ENCODE measurements at places on chromosomes 5 and 9.

DNA sequence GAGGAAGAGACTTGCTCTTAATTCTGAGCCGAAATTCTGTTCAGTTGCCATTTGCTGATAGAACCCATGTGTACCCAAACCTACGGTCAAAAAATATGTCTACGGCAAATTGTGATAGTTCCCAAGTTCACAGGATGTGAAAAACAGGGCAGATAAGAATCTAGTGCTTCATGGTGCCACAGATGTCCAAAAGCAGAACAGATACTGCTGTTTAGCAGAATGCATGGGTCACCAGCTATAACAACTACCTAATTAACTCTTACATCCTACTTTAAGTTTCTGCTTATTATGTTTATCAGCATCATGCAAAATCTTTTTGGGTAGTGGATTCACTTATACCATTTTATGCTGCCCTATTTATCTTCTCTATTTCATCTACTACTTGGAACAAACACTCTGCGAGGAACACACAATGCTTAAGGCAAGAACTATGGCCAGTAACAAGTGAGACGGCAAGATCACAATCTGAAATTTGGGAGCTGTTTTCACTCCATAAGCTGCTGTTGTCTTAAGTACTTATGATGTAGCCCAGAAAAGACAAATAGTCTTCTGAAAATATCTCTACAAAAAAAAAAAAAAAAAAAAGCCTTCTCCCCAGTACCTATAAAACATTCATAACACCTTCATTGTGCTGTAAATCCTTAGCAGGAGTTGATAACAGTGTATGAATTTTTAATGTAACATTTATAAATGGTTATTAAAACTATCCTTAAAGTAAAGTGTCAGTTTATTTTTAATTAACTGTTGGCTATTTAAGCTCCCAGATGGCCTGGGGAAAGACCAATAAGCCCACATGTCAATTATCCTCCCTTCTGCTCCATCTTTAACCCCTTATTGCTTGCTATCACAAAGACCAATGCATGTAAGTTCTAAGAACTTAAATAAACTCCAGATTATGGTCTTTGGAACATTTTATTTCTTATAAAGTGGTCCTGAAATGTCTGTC lies 232.3 kb downstream of the TLR4 start:
- DNase-seq, result no peak

GRCh38 chr5:133467335-133467779 lies 145.0 kb downstream of the FSTL4 start:
- DNase-seq, result peak; percentile 59

- no peak for DNase-seq
These were observed 13.6 kb upstream of the CAST start for GRCh38 chr5:96648593-96648992.

DNA sequence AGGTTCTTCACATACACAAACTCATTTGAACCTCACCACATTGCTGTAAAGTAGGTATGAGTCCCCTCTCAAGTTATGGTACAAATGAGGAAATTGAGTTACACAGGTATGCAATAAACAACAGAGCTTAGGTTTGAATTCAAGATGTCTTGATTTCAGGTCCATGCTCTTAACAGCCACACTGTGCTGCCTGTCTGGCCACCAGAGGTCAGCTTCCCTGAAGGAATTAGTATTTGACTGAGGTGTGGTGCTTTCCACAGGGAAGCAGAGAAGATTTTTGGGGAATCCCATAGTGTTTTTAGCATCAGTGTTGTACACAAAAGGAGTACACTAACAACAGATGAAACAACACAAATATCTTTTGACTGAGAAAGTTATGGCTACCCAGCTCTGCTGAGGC lies 94.4 kb upstream of the ITGA1 start:
- peak; percentile 23 for DNase-seq

- DNase-seq, result no peak
These were observed 118.4 kb upstream of the PRSS3 start for GRCh38 chr9:33676746-33677505.

DNA sequence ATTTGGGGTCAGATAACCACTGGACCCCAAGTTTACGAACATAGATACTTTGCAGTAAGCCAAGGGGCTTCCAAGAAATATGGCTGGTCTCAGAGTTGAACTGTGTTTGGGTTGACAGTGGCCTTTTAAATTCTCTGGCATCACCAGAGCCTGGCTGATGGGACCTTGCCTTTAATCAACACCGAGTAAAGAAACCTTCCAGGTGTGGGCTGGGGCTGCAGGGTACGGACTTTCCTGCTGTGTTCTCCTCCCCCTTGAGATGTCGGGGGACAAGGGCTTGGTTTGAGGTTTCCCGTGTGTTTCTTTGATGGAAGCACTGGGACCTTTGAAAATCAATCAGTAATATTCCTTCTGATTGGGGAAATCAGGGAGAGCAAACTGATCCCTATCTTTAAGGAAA lies 140.1 kb downstream of the MTX3 start:
- no peak for DNase-seq

DNA sequence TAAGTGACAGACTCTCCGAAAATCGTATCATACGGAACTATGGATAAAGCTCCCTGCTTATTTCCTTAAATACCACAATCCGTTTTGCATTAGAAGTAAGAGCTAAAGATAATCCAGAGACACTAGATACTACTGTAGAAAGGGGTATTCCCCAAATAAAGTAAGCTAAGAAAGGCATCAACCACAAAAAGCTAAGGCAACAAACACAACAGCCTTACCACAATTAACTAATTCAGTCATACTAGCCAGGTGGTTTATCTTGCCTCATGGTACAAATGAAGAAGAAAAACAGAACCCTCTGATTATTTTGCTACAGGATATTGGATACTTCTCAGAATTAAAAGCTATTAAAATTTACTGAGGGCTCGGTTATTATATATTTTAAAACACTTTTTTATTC lies 14.1 kb downstream of the ERP44 start:
- peak; percentile 35 for DNase-seq
